ENCODE measurements at places on chromosomes 6 and 20. TPM values are rescaled to one million over a fixed set of nuclear protein-coding genes. Genes with fewer than 3 reads are reported as not detected.

Gene PLAGL1
- total RNA-seq, result 24.7 TPM

Gene LHFPL5
- total RNA-seq, result not detected

Gene CRISP2
- total RNA-seq, result not detected

Gene PPIL6
- 0.27 TPM for total RNA-seq

Gene GPR63
- total RNA-seq, result under 0.01 TPM

Measured in thoracic aorta endothelial cell (primary cell).